Naive thymus-derived CD8-positive, alpha-beta T cell (primary cell): ENCODE measurements at places on chromosomes 5 and 9.

- peaks cover 14% of the 10 kb centered on the region for H3K27me3 ChIP-seq
- H3K4me1 ChIP-seq = no peaks in the 10 kb centered on the region
- H3K36me3 ChIP-seq = no peaks in the 10 kb centered on the region
- no peak overlapping the region for H3K4me3 ChIP-seq
Measured at GRCh38 chr5:148224117-148224742, 14.1 kb upstream of the MARCOL start.

DNA sequence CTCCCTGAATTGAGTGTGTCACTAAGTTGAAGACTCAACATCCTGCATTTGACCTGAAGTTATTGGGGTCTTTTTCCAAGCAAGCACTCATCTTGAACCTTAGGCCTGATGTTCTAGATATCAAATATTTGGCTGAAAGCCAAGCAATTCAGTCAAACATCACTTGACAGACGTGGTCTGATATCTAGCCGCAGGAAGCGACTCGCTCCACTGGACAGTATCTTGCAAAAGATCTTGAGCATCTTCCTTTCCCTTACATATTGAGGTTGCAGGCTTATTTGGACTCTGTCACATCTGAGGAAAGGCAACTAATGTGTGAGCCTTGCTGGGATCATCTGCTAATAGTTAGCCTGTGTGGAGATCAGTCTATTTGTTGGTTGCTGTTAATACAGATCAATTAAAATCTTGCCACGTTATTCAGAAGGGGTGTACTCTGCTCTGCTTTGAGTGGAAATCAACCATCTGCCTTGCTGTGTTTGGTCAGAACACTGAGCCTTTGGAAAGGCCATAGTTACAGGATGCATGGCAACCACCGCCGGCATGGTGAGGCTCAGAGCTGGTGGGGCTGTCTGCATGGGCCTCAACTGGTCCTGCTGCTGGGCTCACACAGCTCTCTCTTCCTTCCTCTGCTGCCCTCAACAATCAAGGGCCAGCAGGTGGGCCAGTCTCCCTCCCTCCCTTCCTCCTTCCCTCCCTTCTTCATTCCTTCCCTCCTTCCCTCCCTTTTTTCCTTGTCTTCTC is 166.9 kb upstream of the KLF9 start:
- H3K36me3 ChIP-seq = no peaks in the 10 kb centered on the region
- peaks cover 4% of the 10 kb centered on the region for H3K4me1 ChIP-seq
- no peaks in the 10 kb centered on the region for H3K27me3 ChIP-seq
- no peak for DNase-seq

- H3K4me1 ChIP-seq = no peaks in the 10 kb centered on the region
- no peak for DNase-seq
- H3K27me3 ChIP-seq = no peaks in the 10 kb centered on the region
- H3K36me3 ChIP-seq = peaks cover 45% of the 10 kb centered on the region
- H3K27ac ChIP-seq = no peak overlapping the region
Measured at GRCh38 chr5:149838881-149839739, 105.5 kb downstream of the PDE6A start.

DNA sequence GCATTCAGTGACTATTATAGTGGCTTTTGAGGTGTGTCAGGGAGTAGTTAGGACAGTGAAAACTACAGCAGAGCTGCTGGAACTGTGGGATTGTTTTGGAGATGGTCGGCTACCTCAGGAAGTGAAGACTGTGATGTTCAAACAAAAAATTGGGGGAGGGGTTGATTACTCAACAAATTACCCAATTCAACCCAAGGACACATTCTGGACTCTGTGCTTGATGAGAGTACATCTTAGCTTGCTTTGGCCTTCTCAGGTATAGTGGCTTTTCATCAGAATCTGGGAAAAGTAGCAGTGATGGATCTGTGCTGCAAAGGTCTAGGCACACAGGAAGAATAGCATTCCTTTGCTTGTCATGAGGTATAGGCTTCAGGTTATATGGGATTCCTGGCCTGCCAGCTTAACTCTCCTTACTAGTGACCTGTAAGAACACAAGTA is 47.0 kb downstream of the SLC44A1 start:
- H3K27me3 ChIP-seq = no peaks in the 10 kb centered on the region
- no peaks in the 10 kb centered on the region for H3K36me3 ChIP-seq
- DNase-seq = no peak

DNA sequence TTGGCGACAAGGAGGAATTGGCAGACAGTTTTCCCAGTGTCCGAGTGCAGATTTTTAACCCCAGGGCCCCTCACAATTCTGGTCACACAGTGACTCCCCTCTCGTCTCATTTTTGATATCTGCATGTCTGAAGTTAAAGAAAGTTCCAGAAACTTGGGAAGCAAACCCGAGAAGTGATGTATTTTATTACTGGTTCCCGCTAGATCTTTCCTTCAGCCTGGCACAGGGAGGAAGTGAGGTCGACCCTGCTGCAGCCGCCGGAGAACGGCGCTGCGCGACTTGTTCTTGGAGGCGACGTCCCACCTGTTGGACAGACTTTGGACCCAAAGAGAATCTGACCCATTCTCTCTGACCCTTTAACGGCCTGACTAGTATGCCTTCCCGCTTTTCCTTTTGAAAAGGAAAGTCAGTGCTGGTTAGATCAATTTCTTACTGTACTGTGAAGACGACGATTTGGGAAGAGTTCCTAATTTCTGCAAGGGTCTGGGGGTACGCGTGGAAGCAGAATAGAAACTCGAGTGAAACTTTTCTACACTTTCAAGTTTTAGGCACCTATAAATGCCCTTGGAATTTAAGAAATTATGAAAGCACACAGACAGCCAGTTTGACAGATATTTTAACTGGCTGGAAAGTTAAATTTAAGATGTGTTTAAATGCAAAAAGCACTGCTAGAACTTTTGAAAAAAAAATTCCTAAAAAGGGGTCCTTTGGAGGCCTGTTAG is 744 bp downstream of the OTULIN start:
- H3K4me1 ChIP-seq = peaks cover 75% of the 10 kb centered on the region
- H3K36me3 ChIP-seq = no peaks in the 10 kb centered on the region
- no peak for DNase-seq
- H3K27ac ChIP-seq = peak overlapping the region; percentile 97

DNA sequence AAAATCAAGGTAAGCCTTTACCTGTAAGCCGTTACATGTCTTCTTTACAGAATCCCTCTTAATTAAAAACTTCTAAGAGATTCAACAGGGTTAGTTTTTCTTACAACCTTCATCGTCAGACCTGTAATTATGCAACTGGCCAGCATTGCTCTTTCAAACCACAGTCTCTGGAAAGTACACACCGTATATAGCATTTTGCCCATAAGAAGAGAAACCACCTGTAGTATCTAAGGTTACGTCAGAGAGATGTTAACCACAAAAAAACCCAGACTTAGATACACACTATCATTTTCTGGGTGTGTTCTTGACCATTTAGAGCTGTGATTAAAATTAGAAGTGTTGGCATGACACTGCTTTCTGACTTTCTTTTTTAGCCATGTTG is 140.0 kb downstream of the MUSK start:
- DNase-seq = no peak
- peaks cover under 1% of the 10 kb centered on the region for H3K27me3 ChIP-seq
- H3K36me3 ChIP-seq = no peaks in the 10 kb centered on the region
- H3K4me1 ChIP-seq = no peaks in the 10 kb centered on the region
- H3K27ac ChIP-seq = no peak overlapping the region

- H3K27ac ChIP-seq = no peak overlapping the region
- H3K4me1 ChIP-seq = peaks cover 17% of the 10 kb centered on the region
- H3K27me3 ChIP-seq = peaks cover 63% of the 10 kb centered on the region
Measured at GRCh38 chr5:77957931-77958521, 181.9 kb upstream of the TBCA start.

GRCh38 chr9:87461256-87461655 is 36.4 kb upstream of the DAPK1 start:
- H3K36me3 ChIP-seq = peaks cover under 1% of the 10 kb centered on the region
- H3K27me3 ChIP-seq = peaks cover 2% of the 10 kb centered on the region
- no peak overlapping the region for H3K27ac ChIP-seq
- DNase-seq = no peak
- no peak overlapping the region for H3K4me3 ChIP-seq
- no peaks in the 10 kb centered on the region for H3K4me1 ChIP-seq

DNA sequence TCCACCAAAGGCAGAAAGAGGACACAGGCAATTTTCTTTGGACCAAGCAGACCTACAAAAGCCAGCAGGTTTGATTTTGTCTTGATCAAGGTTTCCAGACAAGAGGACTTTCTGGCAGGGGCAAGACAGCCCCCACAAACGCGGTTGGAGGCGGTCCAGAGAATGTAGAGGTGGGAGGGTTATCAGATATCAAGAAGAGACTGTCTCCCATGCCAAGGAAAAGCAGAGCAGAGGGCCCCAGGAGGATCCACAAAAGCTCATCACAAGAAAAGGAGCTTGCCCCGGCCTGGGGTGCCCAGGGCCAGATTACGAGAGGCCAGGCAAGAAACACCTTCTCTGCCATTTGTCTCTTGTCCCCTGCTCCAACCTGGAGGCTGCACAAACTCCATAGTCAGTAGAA is 538.9 kb downstream of the BNC2 start:
- H3K4me3 ChIP-seq = no peak overlapping the region
- H3K27ac ChIP-seq = no peak overlapping the region
- no peak for DNase-seq
- H3K36me3 ChIP-seq = no peaks in the 10 kb centered on the region

DNA sequence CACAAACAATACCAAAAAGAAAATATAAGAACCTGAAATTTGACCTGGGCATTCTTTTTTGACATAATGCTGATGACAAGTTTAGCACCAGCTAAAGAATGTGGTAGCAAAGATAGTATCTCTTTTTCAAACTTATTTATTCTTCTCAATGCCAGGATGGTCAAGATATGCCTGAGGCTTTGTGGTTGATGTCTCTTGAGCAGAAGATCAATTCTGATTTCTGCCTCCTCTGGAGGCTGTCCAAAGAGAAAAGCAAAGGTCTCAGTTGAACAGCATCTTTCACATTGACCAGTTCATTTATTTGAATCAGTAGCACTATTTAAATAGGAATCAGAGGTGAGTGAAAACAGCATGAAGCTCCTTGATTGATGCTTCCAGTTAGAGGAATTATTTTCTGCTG is 588.2 kb downstream of the HTR1A start:
- no peak overlapping the region for H3K4me3 ChIP-seq
- no peaks in the 10 kb centered on the region for H3K36me3 ChIP-seq
- H3K4me1 ChIP-seq = no peaks in the 10 kb centered on the region
- H3K27me3 ChIP-seq = no peaks in the 10 kb centered on the region
- DNase-seq = no peak
- H3K27ac ChIP-seq = no peak overlapping the region

- no peak overlapping the region for H3K27ac ChIP-seq
- peaks cover 4% of the 10 kb centered on the region for H3K4me1 ChIP-seq
- H3K27me3 ChIP-seq = no peaks in the 10 kb centered on the region
- H3K4me3 ChIP-seq = no peak overlapping the region
Measured at GRCh38 chr9:98318041-98318790, 62.8 kb upstream of the TBC1D2 start.

- no peaks in the 10 kb centered on the region for H3K4me1 ChIP-seq
- H3K27me3 ChIP-seq = peaks cover 16% of the 10 kb centered on the region
- no peak overlapping the region for H3K4me3 ChIP-seq
- DNase-seq = no peak
Measured at GRCh38 chr5:178514851-178515418, 75.3 kb downstream of the COL23A1 start.

- no peaks in the 10 kb centered on the region for H3K4me1 ChIP-seq
- no peaks in the 10 kb centered on the region for H3K36me3 ChIP-seq
- DNase-seq = no peak
- peaks cover 5% of the 10 kb centered on the region for H3K27me3 ChIP-seq
- H3K4me3 ChIP-seq = no peak overlapping the region
Measured at GRCh38 chr5:5939759-5940370, 438.5 kb downstream of the MED10 start.

- no peaks in the 10 kb centered on the region for H3K4me1 ChIP-seq
- H3K27me3 ChIP-seq = no peaks in the 10 kb centered on the region
- peaks cover 66% of the 10 kb centered on the region for H3K36me3 ChIP-seq
- peak overlapping the region; percentile 33 for H3K27ac ChIP-seq
Measured at GRCh38 chr5:31408814-31409213, 123.1 kb downstream of the DROSHA start.

DNA sequence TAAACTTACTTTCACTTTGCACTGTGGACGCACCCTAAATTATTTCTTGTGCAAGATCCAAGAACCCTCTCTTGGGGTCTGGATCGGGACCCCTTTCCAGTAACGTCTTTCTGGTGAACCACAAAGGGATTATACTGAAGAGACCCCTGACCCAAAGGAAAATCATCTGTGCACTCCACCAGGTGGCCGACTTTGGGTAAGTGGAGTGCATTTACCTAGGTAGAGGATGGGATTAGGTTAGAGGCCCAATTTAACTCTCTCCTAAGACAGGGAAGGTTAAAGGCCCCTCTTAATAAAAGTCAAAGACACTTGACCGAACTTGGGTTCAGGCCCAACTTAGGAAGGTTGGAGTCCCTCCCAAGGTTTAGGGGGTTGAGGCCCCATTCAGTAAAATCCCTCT is 8.2 kb upstream of the PAIP1 start:
- no peak for DNase-seq
- H3K4me1 ChIP-seq = no peaks in the 10 kb centered on the region
- no peaks in the 10 kb centered on the region for H3K36me3 ChIP-seq
- H3K27ac ChIP-seq = no peak overlapping the region
- peaks cover 5% of the 10 kb centered on the region for H3K27me3 ChIP-seq
- no peak overlapping the region for H3K4me3 ChIP-seq

- peaks cover 13% of the 10 kb centered on the region for H3K4me1 ChIP-seq
- no peaks in the 10 kb centered on the region for H3K36me3 ChIP-seq
- H3K4me3 ChIP-seq = no peak overlapping the region
Measured at GRCh38 chr5:14383923-14384322, 197.7 kb upstream of the OTULINL start.

GRCh38 chr5:56574778-56575177 is 240.6 kb upstream of the MAP3K1 start:
- no peak overlapping the region for H3K27ac ChIP-seq
- H3K36me3 ChIP-seq = no peaks in the 10 kb centered on the region
- DNase-seq = no peak
- H3K4me3 ChIP-seq = no peak overlapping the region

GRCh38 chr5:102918986-102919610 is 164.0 kb downstream of the PAM start:
- no peak overlapping the region for H3K4me3 ChIP-seq
- H3K36me3 ChIP-seq = peaks cover 3% of the 10 kb centered on the region
- H3K4me1 ChIP-seq = no peaks in the 10 kb centered on the region
- DNase-seq = no peak
- H3K27ac ChIP-seq = no peak overlapping the region

- peaks cover 18% of the 10 kb centered on the region for H3K4me1 ChIP-seq
- no peak overlapping the region for H3K27ac ChIP-seq
- H3K36me3 ChIP-seq = no peaks in the 10 kb centered on the region
- H3K4me3 ChIP-seq = no peak overlapping the region
- no peaks in the 10 kb centered on the region for H3K27me3 ChIP-seq
Measured at GRCh38 chr5:113166261-113166660, 189.7 kb downstream of the DCP2 start.

DNA sequence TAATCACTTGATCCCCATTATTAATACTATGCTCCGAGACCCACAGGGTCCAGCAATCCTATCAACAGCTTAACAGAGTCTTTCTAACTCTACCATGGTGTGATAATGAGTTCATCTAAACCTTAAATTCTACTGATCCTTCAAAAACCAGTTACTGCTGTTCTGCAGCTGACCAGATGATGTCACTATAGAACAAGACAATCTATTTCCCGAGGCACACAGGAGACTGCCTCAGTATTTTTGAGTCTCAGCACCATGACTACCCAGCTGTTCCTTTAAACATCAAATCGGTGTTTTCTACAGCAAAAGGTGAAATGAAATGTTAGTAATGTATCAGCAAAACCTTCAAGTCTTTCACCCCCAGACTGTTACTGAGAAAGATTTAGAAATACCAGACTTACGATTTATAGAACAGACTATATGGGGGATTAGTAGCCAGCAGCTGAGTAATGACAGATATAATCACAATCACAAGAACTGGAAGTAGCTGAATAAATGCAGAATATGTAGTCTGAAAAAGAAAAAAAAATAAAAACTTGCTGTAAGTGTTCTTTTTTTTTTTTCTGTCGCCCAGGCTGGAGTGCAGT is 16.9 kb downstream of the DNAJC18 start:
- no peaks in the 10 kb centered on the region for H3K27me3 ChIP-seq
- H3K36me3 ChIP-seq = peaks cover 4% of the 10 kb centered on the region
- peak overlapping the region; percentile 81 for H3K27ac ChIP-seq
- H3K4me1 ChIP-seq = peaks cover 4% of the 10 kb centered on the region
- H3K4me3 ChIP-seq = no peak overlapping the region
